Neural crest cell (in vitro differentiated cells): ENCODE measurements at places on chromosomes 6 and 20.

GRCh38 chr6:72755752-72756151, 133.9 kb downstream of the KCNQ5 start:
- DNase-seq: no peak

- no peak for DNase-seq
Observed at GRCh38 chr20:47606983-47607613, 105.4 kb downstream of the NCOA3 start.

DNA sequence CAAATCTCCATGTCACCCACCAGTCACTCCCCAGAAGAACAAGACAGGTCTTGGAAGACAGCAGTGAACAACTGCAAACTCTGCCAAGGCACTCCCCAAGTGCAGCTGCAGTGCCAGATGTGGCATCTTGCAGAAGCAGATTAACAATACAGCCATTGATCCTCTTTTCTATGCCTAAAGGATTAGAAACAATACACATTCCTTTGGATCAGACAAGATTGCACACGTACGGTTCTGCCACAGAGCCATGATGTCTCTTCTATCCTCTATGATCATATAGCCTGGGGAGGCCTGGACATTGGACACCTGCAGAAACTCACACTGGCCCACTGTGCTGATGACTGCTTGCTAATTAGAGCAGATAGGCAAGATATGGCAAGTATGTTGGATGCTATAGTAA, 155.9 kb downstream of the MYLK4 start:
- DNase-seq: no peak

DNA sequence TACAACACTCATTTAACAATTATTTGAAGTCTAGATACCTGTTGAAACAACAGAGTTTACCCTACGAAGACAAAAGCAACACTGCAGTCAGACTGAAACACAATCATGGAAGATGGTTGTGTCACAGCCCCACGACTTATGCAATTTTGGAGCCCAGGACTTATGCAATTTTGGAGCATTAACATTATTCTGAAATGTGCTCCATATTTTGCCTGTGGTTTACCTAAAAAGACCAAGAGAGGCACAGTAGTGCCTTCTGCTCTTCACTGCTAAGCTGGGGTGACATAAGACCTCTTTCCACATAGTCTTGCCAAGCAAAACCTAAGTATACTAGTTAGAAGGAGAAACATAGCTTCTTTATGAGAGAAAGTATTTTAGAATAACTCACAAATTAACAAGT, 216.5 kb downstream of the PTPRK start:
- no peak for DNase-seq

DNA sequence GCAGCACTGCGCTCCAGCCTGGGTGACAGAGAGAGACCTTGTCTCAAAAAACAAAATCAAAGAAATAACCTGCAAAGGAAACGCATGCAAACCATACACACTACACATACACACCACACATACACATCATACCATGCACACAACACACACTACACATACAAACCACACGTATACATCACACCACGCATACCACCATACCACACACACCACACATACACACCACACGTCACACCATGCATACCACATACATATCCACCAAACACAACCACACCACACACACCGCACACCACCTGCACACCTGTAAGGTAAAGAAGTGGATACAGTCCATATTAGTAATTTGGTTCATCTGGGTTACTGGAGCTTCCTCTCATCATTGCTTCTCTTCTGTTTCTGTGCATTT, 32.3 kb upstream of the F13A1 start:
- DNase-seq: no peak

DNA sequence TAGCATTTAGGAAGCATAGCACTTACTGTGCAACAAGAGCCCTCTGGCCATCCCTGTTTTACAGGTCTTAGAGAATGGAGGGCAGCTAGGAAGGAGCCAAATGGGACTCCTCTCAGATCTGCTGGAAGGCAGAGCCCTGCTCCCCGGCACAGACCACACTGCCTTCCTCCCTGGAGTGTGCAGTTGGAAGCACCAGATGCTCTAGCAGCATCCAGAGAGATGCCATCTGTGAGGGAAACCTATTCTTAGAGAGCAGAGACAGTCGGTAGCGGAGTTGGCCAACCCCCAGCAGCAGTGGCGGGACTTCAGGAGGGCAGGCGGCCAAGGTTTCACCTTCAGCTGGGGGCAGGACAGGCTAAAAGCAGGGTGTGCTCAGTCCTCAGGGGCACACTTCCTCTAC, 16.7 kb upstream of the E2F1 start:
- DNase-seq: no peak

- DNase-seq: peak; percentile 95
Observed at GRCh38 chr6:2999618-3000557, at the start of gene NQO2. Gene NQO2, plus strand, starts transcription at chr6:2999894. Its CDS starts 6,659 bp downstream, at chr6:3006553.
